Anterior cingulate cortex (tissue), 58 donors: ENCODE measurements at places on chromosomes 2 and 18.

DNA sequence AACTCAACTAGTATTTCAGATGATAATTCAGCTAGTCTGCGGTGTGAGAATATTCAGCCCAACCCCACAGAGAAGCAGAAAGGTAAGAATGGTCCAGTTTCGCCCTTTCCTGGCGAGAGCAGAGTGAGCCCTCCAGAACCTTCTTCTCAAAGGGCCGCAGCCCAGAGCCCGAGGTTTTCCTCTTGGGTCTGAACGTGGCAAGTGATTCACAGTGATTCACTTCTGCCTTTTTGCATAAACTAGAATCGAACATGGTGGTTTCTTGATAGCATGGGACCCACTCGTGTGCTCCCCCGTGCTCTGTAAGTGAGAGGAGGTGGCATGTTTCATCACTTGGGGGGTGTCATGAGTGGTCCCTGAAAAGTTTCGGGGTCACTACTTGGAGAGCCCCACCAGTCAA is 24.2 kb downstream of the TRAF3IP1 start:
- DNase-seq = no peak

DNA sequence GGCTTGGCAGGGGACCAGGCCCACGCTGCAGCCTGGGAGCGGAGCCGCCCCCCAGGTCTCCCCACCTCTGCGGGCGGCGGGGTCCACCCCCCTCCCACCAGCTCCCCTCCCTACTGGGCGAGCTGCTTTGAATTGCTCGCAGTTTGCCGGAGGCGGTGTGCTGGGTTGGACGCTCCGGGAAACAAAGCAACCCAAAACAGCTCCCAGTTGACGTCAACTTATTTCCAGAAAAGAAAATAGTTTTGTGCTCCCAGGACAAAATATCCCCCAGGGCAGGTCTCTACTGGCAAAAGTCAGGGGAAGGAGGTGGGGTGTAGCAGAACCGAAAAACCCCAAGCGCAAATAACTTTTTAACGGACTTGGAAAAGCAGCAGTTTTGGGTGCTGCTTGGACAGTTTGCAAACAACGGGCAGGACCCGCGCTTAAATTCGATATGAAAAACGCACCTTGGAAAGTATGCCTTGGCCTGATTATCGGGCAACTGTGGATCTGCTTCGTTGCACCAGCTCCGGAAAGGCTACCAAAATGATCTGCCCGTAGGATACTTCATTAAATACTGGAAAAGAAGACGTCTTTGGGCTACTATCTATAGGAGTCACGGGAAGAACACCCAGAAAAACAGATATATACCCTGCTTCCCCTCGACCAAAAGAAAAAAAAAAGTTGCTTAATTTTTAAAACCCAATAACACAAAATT is 2.8 kb upstream of the KCTD1 start:
- DNase-seq = no peak

DNA sequence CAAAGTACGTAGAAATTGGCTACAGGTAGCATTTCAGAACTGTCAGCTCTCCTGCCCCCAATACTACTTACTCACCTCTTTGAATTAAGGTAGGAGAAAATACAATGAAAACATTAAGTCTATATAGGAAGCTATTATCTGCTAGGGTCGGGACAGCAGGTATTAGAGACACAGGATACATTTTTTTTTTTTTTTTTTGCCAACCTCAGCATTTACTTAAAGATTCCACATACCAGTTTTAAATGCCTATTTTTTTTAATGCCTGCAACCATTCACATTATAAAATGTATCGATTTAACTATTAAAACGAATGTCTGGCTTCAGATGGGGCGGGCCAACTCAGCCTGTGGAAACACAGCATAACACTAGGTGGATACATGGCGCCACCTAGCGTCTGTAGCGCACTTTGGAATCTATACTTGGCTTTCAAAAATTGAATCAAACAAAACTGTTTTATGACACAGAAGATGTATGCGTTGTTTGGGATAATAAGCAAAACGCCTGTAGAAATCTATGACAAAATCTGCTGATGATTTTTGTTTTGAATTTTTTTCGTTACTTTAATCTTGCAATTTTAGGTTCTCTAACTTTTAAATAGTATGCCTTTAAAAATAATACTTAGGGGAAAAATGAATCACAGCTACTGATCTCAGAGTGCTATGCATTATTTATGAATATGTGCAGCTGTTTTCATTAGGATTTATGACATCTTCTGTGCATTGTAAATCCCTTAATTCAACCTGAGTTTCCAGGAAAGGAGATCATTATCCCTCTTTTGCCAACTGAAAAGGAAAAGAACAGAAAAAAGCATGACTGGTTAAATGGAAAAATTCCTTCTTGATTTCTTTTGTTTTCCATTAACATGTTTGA is 261.0 kb downstream of the NYAP2 start:
- DNase-seq = peak; percentile 39

- DNase-seq = no peak
Measured at GRCh38 chr18:3340682-3341097, 78.8 kb downstream of the MYL12B start.
